CD4-positive, CD25-positive, alpha-beta regulatory T cell (primary cell): ENCODE measurements at places on chromosomes 13 and 19.

DNA sequence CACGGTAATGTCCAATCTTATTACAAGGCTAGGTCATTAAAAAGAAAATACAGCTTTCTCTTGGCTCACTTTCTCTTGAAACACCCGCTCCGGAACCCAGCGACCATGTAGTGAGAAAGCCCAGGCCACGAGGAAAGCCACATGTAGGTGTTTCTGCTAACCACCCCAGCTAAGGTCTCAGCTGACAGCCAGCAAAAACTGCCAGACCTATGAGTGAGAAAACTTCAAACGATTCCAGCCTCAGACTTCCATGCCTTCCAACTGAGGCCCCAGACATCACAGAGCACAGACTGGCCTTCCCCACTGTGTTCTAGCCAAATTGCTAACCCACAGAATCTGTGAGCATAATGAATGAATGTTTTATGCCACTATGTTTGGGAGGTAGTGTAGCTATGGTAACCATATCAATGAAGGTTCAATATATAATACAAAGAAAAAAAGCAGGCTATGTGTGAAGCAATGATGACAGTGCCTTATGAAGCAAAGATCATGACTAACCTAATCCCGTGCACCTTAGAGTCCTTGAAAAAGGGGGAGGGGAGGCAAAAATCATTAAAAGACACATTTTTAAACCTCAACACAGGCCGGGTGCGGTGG, 11.9 kb upstream of the TPTE2 start:
- DNase-seq: no peak

- no peak for DNase-seq
Measured at GRCh38 chr19:33195645-33196347, 1.7 kb downstream of the LRP3 start.

GRCh38 chr13:108154421-108154858, 60.9 kb downstream of the LIG4 start:
- DNase-seq: no peak

DNA sequence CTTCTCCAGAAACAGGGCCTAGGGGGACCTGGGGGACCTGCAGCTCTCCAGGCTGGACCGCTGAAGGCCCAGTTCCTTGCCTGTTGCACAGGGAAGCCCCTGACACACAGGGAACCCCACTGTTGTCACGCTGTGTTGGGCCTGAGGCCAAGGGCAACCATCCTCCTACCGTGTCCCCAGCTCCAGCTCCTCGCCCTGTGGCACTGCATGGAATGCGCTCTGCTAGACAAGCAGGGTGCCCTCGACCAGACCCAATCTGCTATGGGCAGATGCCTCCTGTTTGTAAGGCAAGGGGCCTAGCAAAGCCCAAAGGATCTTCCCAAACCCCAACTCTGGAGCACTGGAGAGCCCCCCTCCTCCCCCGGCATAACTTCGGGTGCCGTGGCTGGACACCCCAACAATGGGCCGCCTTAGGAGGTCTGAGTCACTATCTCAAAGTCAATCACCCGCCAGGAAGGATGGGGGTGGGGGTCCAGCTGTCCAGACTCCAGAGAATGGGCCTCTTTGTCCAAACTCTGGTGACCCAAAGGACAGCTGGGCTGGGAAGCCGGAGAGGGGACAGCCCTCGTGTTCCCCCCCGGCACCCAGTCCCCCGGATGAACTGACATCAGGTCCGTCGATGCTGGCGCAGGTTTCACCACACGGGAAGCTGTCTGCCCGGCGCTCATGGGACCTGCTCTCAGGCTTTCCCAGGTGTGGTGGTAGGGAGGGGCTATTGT, 3.7 kb downstream of the BRSK1 start:
- no peak for DNase-seq

- DNase-seq: no peak
Measured at GRCh38 chr13:66159511-66159910, 1070.6 kb downstream of the PCDH9 start.
